Naive thymus-derived CD4-positive, alpha-beta T cell (primary cell): ENCODE measurements at places on chromosomes 16 and 17.

DNA sequence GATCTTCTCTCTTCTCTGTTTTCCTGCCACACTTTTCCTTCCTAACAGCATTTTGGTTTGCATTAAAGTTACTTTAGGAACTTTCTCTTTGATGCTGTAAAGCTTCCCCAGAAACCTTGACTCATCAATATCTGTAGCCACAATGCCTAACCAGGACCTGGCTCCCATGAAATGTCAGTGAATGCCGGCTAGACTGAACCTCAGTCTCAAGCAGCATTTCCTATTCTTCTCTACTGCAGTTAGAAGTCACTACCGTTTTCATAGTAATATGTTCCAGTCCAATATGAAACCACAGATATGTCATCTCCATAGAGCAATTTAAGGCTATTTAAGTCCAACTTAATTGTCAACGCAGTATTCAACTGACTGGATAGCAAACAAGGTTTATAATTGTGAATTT, 28.9 kb downstream of the ITFG1 start:
- DNase-seq, result no peak

- DNase-seq, result no peak
Measured at GRCh38 chr17:63491977-63492618, 15.2 kb downstream of the ACE start.

- DNase-seq, result peak; percentile 13
Measured at GRCh38 chr17:1227917-1228780, 42.1 kb upstream of the BHLHA9 start.

DNA sequence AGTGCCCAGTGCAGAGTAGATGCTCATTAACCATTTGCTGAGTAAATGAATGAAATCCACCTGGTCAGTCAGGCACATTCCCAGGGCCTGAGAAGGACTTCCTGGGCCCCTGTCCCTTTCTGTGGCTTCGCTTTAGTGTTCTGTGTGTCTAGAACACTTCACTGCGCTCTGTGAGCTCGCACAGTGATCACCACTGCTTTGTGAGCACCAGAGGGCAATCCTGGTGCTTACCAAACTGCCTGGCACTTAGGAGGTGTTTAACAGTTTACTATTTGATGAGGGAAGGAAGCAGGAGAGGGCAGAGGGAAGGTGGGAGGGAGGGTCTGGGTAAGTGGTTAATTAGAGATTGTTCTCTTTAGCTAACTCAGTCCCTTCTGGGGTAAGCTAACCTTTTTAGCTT, 26.2 kb downstream of the SALL1 start:
- DNase-seq, result no peak
